ENCODE measurements at places on chromosomes 16 and 17.

GRCh38 chr17:50057521-50057991 is 1.6 kb downstream of the ITGA3 start:
- DNase-seq, result no peak

DNA sequence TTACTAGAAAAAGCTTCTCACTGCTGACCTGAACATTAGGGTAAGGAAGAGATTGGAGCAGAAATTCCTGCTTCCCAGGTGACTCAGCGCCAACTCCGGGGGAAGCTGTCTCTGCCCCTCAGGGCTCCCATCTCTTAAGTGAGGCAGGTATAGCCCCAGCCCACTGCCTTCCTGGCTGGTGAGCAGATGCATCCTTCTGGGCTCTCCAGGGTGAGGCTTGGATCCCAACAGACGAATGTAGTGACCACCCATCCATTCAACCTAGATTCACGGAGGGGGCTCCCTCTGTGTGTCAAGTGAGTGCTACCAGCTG is 3.2 kb downstream of the ATP2C2 start:
- DNase-seq, result no peak

DNA sequence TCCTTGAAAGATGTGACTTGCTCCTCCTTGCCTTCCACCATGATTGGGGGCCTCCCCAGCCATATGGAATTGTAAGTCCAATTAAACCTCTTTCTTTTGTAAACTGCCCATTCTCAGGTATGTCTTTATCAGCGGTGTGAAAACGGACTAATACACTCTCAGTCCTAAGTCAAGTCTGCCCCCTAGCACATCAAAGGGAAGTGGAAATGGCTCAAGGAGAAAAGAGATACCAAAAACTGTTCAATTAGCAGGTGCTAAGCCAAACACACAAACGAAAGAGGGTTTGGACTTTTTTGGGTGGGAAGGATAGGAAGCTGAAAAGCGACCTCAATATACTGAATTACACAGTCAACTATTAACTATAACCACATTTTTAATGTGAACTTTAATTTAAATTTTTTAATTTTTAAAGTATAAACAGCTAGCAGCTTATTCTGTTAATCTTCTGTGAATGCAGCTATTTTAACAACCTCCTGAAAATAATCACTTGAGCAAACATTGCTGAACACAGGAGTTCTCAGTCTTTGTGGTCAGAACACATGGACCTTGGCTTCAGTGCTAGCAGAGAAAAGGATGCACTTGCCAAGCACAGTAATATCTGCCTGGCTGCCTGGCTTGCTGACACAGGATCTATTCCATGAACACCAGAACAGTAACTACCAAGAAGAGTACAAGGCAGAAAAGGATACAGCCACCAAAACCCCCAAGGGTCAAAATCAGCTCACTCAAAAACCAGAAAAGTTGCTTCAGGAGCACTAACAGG is 10.9 kb downstream of the ZNF18 start:
- no peak for DNase-seq

DNA sequence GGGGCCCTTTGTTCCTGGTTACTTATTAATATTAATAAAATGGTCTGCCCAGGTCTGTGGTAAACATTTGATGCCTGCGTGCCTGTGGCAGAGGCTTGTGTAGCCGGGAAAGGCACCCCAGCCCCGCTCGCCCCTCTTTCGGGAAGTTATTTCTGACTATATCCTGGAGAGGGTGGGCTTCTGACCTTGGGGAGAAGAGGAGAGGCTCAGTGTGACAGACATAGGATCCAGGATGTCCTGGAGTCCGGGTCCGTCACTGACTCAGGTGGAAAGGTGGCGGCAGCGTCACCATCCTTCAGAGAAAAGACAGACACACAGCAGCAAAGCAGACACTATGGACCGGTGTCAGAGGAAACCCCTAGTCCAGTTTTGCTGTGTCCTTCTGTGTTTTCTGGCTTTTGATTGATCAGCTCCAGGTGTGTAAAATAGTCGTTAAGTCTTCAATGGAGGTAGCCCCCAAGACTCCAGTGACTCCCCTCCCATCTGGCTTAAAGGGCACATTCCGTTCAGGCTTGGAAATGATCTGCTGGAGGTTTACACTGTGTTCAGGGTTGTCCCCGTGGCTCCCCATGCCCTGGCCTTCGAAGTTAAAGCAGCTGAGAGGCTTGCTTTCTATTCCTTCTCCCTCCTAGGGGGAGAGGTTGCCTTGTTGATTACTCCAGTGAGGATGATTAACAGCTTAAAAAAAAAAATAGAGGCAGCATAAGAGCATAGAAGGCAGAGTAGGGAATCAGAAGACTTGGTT is 81.6 kb downstream of the CCDC182 start:
- DNase-seq, result peak; percentile 10

GRCh38 chr17:82087961-82088837 is 9.8 kb downstream of the FASN start:
- no peak for DNase-seq

DNA sequence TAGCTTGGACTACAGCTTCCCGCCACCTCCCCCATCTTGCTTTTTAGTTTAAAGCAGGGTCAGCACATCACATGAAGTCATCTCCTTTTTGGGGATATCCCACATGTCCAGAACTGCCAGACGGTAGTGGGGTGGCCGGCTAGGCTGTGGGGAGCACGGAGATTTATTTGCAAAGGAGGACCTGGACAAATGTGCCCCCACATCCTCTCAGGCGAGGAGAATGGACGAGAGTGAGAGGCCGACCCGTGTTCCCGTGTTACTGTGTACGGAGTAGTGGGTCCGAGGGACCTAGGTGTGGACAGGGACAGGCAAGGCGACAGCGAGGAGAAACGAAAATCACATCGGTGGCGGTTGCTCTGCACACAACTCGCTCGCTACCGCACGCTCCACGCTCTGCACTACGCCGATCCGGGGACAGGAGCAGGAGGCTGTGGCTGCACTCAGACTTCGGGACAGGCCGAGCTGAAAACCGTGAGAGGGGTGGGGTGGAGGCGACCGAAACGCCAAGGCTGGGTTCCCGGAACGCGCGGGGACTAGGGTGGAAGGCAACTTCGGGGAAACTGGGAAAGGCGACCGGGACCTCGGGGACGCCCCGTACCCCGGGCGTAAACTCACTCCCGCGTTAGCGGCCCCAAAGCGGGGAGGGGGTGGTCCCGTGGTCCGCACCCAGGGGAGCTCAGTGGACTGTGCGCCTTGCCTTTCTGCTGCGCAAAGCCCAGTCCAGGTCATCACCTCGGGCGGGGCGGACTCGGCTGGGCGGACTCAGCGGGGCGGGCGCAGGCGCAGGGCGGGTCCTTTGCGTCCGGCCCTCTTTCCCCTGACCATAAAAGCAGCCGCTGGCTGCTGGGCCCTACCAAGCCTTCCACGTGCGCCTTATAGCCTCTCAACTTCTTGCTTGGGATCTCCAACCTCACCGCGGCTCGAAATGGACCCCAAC is at the start of gene MT1A:
Gene MT1A (plus strand): TSS at position 853 of the 937 bp plus-strand sequence. CDS start 73 bp downstream, at position 926.
- DNase-seq, result no peak

GRCh38 chr17:9002606-9003354 is 18.5 kb upstream of the NTN1 start:
- no peak for DNase-seq

DNA sequence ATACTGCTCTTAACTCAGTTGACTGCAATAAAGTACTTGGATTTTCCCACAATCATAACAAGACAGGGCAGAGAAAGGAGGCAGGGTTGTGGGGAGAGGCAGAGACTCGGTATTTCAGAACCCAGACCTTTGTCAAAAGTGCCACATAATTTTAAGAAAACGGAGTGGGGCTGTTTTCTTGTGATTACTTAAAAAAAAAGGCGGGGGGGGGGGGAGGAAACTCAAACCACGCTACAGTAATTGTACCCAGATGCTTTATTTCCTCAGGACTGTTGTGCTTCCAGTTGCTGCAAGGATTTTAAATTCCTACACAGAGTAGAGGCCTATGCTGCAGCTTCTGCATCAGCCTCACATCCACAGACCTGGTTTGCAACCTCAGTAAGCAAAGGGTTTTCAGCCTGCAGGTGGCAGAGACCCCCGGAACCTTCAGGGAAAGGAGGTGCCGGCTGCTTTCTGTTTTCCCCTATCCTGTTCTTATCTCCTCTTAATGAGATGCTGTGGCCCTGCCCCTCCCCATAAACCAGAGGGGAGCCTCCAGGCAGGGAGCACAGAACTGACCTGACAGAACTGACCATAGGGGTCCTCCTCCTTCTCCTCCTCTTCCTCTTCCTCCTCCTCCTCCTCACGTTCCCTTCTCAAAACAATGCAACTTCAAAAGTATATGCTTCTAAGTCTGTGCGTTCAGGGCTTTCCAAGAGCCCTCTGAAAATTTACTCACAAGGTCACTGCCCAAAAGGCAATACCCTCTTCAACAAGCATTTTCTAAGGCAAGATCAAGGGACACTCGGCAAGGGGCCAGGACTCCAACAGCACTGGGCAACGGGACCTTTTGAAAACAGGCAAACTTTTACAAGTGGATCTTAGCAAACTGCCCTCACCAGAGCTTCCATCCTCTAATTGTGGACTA is 7.5 kb downstream of the AXIN2 start:
- DNase-seq, result no peak

DNA sequence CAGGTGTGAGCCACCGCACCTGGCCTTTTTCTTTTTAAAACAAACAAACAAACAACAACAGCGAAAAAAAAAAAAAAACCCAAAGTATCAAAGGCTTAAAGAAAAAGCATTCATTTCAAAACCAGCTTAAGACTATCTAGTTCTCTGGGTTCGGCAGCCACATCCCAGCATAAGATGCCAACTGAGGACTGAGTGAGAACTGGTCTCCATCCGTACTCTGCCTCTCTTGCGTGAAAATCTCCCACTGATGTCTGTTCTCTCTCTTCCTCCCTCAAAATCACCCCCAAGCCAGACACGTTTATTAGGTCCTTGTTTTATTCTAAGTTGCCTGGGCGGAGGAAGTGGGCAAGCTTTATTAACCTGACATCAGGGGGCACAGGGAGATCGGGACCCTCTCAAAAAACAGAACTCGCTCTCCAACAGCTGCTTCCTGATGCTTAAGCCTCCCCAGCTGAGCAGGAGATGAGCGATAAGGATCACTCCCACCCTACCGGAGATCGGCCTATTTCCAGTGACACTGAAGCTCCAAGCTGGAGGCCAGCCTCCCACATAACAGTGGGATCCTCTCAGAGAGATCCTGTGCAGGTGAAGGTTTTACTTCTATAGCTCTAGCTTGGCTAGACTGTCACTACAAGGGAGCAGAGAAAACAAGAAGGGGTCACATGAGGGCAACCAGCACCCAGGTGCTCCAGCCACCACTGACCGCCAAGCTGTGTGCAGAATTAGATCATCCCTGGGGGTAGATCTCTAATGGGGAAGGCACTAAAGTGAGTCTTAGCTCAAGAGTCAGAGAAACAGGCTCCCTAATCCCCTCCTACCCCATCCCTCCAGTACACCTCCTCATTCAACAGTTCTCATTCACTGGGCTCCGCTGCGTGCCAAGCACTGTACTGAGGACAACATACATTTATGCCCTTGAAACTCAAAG is 13.6 kb downstream of the CDC42EP4 start:
- no peak for DNase-seq

DNA sequence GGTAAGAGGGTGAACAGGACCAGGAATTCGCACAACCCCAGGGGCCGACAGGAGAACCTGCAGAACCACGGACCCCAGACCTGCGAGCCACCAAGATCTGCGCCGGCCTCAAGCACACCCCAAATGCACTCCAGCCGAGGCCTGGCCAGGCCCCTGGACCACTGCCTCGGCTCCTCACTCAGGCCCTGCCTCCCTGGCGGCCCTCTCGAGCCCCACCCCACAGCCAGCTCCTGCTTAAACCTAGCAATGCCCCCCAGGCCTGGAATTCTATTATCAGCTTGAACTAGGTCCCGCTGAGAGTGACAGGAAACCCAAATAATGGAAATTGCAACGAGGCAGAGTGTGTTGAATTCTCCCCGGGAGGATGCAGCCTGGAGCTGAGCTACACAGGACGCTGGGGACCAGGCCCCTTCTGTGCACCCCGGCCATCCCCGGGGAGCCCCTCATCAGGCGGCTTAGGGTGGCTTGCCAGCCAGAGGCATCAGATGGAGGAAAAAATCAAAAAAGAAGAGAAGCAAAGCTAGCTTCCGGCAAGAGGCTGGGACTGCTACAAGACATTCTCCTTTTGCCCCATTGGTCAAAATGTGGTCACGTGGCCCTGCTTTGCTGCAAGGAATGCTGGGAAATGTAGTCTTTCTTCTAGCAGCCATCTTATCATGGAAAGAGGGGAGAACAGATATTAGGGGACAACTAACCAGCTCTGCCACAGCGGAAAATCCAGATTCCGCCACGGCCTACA is 2.4 kb upstream of the ENPP7 start:
- DNase-seq, result peak; percentile 77

DNA sequence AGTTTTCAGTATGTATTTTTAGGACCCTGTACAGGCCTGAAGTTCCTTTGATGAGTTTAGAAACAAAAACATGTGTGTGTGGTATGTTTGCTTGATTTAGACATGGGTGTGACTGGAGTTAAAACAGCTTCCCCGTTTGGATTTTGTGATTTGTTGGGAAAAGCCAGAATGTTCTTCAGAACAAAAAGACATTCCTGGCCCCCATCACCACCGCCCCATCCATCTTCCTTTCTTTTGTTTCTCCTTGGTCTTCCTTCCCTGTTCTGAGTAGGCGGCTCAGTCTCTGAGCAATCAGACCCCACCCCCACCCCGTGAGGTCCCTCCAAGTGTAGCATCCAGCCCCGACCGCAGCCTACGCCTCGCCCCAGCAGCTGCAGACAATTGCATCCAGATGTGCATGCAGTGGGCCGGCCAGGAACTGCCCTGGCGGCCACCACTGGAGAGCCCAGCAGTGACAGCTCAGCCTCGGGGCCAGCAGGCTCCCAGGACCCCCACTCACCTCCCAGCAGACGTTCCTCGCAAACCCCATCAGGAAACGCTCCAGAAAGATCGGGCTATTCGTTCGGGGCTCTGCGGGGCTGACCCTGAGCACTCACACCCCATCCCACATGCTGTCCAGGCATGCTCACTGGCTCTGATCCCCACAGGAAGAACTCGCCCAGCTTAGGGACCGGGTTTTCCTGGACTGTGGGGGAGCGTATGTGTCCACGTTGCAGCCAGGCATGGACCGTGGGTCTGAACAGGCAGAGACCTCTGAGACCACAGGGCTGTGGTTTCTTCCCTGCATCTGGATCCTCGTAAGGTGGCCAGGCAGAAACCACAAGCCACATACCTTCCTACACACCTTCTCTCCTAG is 99.8 kb upstream of the CDH5 start:
- DNase-seq, result no peak

DNA sequence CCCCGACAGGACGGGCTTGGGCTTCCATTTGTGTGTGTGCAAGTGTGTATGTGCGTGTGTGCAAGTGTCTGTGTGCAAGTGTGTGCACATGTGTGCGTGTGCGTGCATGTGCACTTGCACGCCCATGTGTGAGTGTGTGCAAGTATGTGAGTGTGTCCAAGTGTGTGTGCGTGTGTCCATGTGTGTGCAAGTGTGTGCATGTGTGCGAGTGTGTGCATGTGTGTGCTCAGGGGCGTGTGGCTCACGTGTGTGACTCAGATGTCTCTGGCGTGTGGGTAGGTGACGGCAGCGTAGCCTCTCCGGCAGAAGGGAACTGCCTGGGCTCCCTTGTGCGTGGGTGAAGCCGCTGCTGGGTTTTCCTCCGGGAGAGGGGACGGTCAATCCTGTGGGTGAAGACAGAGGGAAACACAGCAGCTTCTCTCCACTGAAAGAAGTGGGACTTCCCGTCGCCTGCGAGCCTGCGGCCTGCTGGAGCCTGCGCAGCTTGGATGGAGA is 23.1 kb upstream of the ITGAX start:
- no peak for DNase-seq

- no peak for DNase-seq
Measured at GRCh38 chr17:42049834-42050392, 488 bp downstream of the C17orf113 start.

Data from NCI-H1105 (cell line).